Activated CD8-positive, alpha-beta memory T cell treated with anti-CD3 and anti-CD28 coated beads for 1 hour (primary cell): ENCODE measurements at places on chromosomes 5 and 9.

DNA sequence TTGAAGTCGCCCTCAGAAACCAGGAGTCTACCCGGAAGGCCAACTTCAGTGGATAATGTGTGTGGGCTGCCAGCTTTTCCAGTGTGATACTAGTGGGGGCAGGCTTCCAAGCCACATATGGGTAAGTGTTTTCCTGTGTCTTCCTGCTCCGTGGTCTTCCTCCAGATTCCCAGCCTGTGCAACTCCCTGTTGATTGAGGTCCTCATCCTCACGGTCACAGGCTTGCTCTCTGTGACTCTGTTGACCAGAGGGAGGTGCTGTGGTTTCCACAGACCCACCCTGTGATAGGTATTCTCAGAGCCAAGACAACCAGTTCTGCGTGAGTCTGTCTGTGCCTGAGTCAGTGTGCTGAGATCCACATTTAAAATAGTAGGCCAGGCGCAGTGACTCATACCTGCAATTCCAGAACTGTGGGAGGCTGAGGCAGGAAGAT lies 388.0 kb upstream of the IRX2 start:
- DNase-seq, result no peak

GRCh38 chr9:112112941-112113681 lies 62.0 kb downstream of the SUSD1 start:
- DNase-seq, result no peak

GRCh38 chr9:84261070-84261746 lies 79.3 kb downstream of the SLC28A3 start:
- DNase-seq, result no peak

DNA sequence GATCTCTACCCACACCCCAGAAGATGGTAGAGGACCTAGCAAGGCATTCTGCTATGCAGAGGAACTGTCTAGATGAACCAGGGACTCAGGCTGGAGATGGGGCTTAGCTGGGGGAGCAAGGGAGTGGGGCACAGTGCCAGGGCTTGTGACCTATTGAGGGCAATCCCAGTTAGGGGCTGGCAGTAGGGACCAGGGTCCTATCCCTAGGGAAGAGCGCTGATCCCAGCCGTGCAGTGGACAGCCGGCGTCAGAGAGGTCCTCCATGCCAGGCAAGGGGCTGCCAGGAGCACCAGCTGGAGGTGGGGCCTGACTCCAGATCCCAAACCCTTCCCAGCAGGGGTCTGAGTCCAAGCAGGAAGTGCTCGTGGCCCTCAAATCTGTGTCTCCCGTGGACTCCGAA lies 52.7 kb upstream of the NEURL1B start:
- DNase-seq, result no peak

DNA sequence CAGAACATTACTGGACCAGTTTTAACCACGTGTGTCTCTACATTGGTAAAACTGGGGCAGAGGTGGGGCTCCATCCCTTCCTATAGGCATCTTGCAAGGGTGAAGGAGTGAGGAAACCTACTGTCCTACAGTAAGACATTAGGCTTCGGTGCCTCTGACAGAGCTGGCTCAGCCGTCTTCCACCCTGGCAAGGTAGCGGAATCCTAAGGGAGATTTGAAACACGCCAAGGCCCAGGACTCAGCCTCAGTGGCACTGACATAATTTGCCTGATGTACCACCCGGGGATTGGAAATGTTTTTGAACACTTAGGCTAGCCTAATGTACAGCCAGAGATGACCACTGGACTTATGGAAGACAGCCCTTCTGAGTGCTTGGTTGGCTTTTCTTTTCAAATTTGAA lies 329.7 kb upstream of the IRX1 start:
- DNase-seq, result no peak

GRCh38 chr9:129840034-129840433 lies 4.8 kb downstream of the USP20 start:
- DNase-seq, result no peak

DNA sequence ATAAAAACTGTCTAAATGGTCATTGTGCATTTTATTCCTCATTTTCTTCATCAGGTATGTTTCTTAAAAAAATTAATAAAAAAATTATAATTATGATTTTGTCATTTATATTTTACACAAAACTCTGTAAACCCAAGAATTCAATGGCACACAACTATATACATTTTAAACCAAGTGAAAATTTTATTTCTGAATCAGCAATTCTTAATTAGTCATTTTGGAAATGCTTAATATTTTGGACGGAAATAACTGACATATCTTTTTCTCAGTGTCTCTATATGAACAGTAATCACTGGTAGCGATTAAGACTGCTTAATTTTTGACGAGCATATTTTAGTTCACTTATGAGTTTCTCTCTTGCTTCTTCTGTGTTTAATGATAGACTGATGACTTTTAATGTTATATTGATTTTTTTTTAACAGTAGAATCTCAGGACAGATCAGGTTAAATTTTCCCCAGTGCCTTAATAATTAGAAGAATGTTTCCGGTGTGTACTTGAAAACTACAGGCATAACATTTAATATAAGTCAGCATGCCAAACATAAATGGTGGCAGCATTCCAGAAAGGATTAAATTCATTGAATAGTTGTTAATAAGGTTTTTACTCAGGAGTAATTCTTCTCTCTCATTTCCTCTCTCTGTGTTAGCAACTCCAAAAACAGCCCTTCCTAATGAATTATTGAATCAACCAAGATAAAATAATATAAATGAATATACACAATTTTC lies 644.7 kb upstream of the CDH6 start:
- DNase-seq, result no peak
